ENCODE measurements at places on chromosomes 7 and 10. TPM values are rescaled to one million over a fixed set of nuclear protein-coding genes. Genes with fewer than 3 reads are reported as not detected.

PLCE1 gene
- polyA plus RNA-seq: 0.23 TPM

SRRT gene
- polyA plus RNA-seq: 27.2 TPM

ODAD2 gene
- polyA plus RNA-seq: 0.14 TPM

NEBL gene
- 0.32 TPM for polyA plus RNA-seq

LIPM gene
- polyA plus RNA-seq: not detected

STK31 gene
- polyA plus RNA-seq: 0.03 TPM

DNA sequence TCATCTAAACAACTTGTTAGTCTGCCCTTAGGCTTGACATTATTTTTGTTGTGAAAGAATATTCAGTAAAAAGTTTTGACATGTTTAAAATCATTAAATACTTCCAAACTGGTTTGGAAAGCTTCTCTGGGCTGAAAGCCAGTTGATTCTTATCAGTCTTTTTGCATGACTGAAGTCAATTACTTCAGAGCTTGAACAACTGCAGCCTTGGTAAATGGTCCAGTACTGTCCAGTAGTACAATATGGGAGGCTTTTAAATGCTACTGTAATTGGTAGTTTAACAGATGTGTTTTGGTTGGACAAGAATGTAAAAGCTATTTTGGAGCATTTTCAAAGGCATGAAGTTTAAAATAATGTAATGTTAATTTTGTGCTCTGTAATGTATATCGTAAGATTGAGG is 103.4 kb downstream of the SDK1 start:
- no peaks in the 10 kb centered on the region for H3K36me3 ChIP-seq
- no peak for DNase-seq
- no peak overlapping the region for H3K27ac ChIP-seq

GRCh38 chr7:47551668-47552440 is 30.1 kb downstream of the TNS3 start:
- no peak for DNase-seq
- H3K4me3 ChIP-seq: no peak overlapping the region
- peak overlapping the region; percentile 44 for H3K27ac ChIP-seq
- peaks cover 3% of the 10 kb centered on the region for H3K36me3 ChIP-seq
- H3K4me1 ChIP-seq: peaks cover 5% of the 10 kb centered on the region

GRCh38 chr10:102065561-102066398 is 631 bp downstream of the HPS6 start:
- H3K27ac ChIP-seq: peak overlapping the region; percentile 80
- H3K4me1 ChIP-seq: peaks cover 17% of the 10 kb centered on the region
- H3K4me3 ChIP-seq: peak overlapping the region; percentile 97

GRCh38 chr10:74384615-74385183 is 233.7 kb downstream of the ADK start:
- H3K4me3 ChIP-seq: no peak overlapping the region
- H3K27ac ChIP-seq: no peak overlapping the region
- no peaks in the 10 kb centered on the region for H3K4me1 ChIP-seq
- no peaks in the 10 kb centered on the region for H3K27me3 ChIP-seq
- no peaks in the 10 kb centered on the region for H3K36me3 ChIP-seq

- no peak for DNase-seq
- H3K4me1 ChIP-seq: no peaks in the 10 kb centered on the region
- H3K36me3 ChIP-seq: peaks cover 69% of the 10 kb centered on the region
- H3K27ac ChIP-seq: no peak overlapping the region
Measured at GRCh38 chr10:43391496-43391895, 17.5 kb downstream of the HNRNPF start.

GRCh38 chr10:102616066-102616770 is 28.1 kb upstream of the TRIM8 start:
- no peak overlapping the region for H3K4me3 ChIP-seq
- no peak overlapping the region for H3K27ac ChIP-seq
- DNase-seq: no peak
- peaks cover 9% of the 10 kb centered on the region for H3K4me1 ChIP-seq
